ENCODE measurements at places on chromosomes 5 and 9. TPM values are rescaled to one million over a fixed set of nuclear protein-coding genes. Genes with fewer than 3 reads are reported as not detected.

The SPATA31E1 gene
- total RNA-seq = not detected

The LCN2 gene
- total RNA-seq = not detected

The DPYSL3 gene
- 135 TPM for total RNA-seq

The ARL15 gene
- total RNA-seq = 20.5 TPM

The CRHBP gene
- total RNA-seq = 0.17 TPM

The FLT4 gene
- 0.17 TPM for total RNA-seq

The CHSY3 gene
- 1.3 TPM for total RNA-seq

The MLANA gene
- total RNA-seq = not detected

The FRRS1L gene
- total RNA-seq = 0.26 TPM

The IRX1 gene
- not detected for total RNA-seq

The IQGAP2 gene
- total RNA-seq = 7.9 TPM

The PCA3 gene
- not detected for total RNA-seq

The PCDHA4 gene
- 1.2 TPM for total RNA-seq

The DIMT1 gene
- 26.4 TPM for total RNA-seq

The TCF7 gene
- 3.1 TPM for total RNA-seq

The JMY gene
- total RNA-seq = 27.2 TPM

The CKMT2 gene
- total RNA-seq = 19.3 TPM

The PCDHA9 gene
- 0.26 TPM for total RNA-seq

The ENG gene
- total RNA-seq = 11.8 TPM

The SKP1 gene
- 182 TPM for total RNA-seq

The GFI1B gene
- not detected for total RNA-seq

The PTGR1 gene
- 126 TPM for total RNA-seq

The DBH gene
- total RNA-seq = not detected

The FABP6 gene
- not detected for total RNA-seq

The ITK gene
- not detected for total RNA-seq

The DBN1 gene
- total RNA-seq = 102 TPM

The OR1N1 gene
- total RNA-seq = not detected
